Lower lobe of right lung (tissue), 2 donors: ENCODE measurements at places on chromosomes 11 and 22.

GRCh38 chr11:101955701-101956100 lies 39.4 kb upstream of the ANGPTL5 start:
- no peaks in the 10 kb centered on the region for H3K36me3 ChIP-seq
- no peak for DNase-seq
- no peak overlapping the region for H3K4me3 ChIP-seq
- H3K4me1 ChIP-seq, result no peaks in the 10 kb centered on the region
- H3K27me3 ChIP-seq, result no peaks in the 10 kb centered on the region

GRCh38 chr11:72373163-72373562 lies 61.2 kb downstream of the CLPB start:
- no peaks in the 10 kb centered on the region for H3K27me3 ChIP-seq
- H3K4me3 ChIP-seq, result no peak overlapping the region
- H3K36me3 ChIP-seq, result no peaks in the 10 kb centered on the region
- H3K27ac ChIP-seq, result no peak overlapping the region
- DNase-seq, result peak; percentile 75
- H3K4me1 ChIP-seq, result peaks cover 11% of the 10 kb centered on the region

GRCh38 chr22:36391638-36392037 lies 3.9 kb upstream of the MYH9 start:
- DNase-seq, result no peak
- H3K4me3 ChIP-seq, result no peak overlapping the region
- H3K27ac ChIP-seq, result no peak overlapping the region

- no peak overlapping the region for H3K27ac ChIP-seq
- H3K36me3 ChIP-seq, result no peaks in the 10 kb centered on the region
- H3K4me1 ChIP-seq, result no peaks in the 10 kb centered on the region
- no peak for DNase-seq
- H3K27me3 ChIP-seq, result no peaks in the 10 kb centered on the region
These were observed 31.2 kb upstream of the SMIM35 start for GRCh38 chr11:118117790-118118601.

- no peak for DNase-seq
- H3K4me1 ChIP-seq, result no peaks in the 10 kb centered on the region
- no peak overlapping the region for H3K4me3 ChIP-seq
- H3K36me3 ChIP-seq, result no peaks in the 10 kb centered on the region
- H3K27me3 ChIP-seq, result no peaks in the 10 kb centered on the region
- no peak overlapping the region for H3K27ac ChIP-seq
These were observed 230.7 kb downstream of the FAT3 start for GRCh38 chr11:92455210-92455790.

DNA sequence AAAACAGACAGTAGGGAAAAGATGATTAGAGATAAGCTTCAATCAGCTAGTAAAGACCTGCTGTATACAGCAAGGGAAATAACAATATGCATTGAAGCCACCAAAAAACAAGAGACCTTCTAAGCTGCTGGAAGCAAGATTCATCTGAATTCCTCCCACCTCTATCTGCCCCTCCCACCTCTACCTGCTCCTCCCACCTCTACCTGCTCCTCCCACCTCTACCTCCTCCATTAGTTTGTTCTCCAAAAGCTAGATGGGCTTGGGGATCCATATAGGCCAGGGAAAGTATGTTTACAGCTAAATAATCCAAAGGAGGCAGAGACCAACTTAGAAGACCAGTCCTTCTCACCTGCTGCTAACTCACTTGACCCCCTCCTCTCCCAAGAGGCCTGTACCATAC lies 33.2 kb downstream of the PAK1 start:
- no peaks in the 10 kb centered on the region for H3K27me3 ChIP-seq
- DNase-seq, result no peak
- H3K36me3 ChIP-seq, result no peaks in the 10 kb centered on the region

GRCh38 chr22:44758344-44758973 lies 6.1 kb downstream of the ARHGAP8 start:
- H3K36me3 ChIP-seq, result no peaks in the 10 kb centered on the region
- no peak for DNase-seq
- H3K4me3 ChIP-seq, result no peak overlapping the region
- H3K4me1 ChIP-seq, result peaks cover 13% of the 10 kb centered on the region
- H3K27me3 ChIP-seq, result peaks cover 15% of the 10 kb centered on the region

DNA sequence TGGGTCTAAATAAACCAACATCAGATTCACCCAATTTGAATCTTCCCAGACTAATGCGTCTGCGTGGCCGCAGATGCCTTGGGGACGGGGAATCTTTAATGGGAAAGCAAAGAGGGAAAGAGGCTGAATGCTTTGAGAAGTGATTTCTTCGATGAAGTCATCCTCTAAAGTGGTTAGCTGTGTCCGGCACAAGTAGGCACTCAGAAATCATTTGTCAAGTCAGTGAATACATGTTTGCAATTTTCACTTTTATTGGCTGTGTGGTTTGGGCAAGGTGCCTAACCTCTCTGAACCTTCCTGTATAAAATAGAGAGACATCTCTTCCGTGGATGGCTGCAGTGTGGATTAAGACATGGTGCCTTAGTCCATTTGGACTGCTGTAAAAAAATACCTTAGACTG lies 19.7 kb upstream of the IFT27 start:
- H3K36me3 ChIP-seq, result no peaks in the 10 kb centered on the region
- no peak overlapping the region for H3K4me3 ChIP-seq
- H3K27me3 ChIP-seq, result peaks cover 20% of the 10 kb centered on the region
- DNase-seq, result no peak
- no peak overlapping the region for H3K27ac ChIP-seq
- no peaks in the 10 kb centered on the region for H3K4me1 ChIP-seq

GRCh38 chr22:31488988-31489617 lies 539 bp downstream of the EIF4ENIF1 start:
- H3K27ac ChIP-seq, result peak overlapping the region; percentile 98
- peak; percentile 60 for DNase-seq
- peaks cover 42% of the 10 kb centered on the region for H3K36me3 ChIP-seq
- peak overlapping the region; percentile 82 for H3K4me3 ChIP-seq

GRCh38 chr22:50507421-50507990 lies at the start of gene LMF2:
Gene LMF2, minus strand, starts transcription at chr22:50507702. Its CDS starts 27 bp downstream, at chr22:50507675.
- no peaks in the 10 kb centered on the region for H3K27me3 ChIP-seq
- peaks cover 40% of the 10 kb centered on the region for H3K36me3 ChIP-seq
- H3K4me3 ChIP-seq, result peak within 1 kb of the TSS; percentile 87
- DNase-seq, result peak; percentile 94
- peaks cover 37% of the 10 kb centered on the region for H3K4me1 ChIP-seq

GRCh38 chr11:104526006-104526405 lies 362.1 kb upstream of the PDGFD start:
- no peak overlapping the region for H3K27ac ChIP-seq
- H3K4me3 ChIP-seq, result no peak overlapping the region
- H3K4me1 ChIP-seq, result no peaks in the 10 kb centered on the region
- DNase-seq, result no peak

DNA sequence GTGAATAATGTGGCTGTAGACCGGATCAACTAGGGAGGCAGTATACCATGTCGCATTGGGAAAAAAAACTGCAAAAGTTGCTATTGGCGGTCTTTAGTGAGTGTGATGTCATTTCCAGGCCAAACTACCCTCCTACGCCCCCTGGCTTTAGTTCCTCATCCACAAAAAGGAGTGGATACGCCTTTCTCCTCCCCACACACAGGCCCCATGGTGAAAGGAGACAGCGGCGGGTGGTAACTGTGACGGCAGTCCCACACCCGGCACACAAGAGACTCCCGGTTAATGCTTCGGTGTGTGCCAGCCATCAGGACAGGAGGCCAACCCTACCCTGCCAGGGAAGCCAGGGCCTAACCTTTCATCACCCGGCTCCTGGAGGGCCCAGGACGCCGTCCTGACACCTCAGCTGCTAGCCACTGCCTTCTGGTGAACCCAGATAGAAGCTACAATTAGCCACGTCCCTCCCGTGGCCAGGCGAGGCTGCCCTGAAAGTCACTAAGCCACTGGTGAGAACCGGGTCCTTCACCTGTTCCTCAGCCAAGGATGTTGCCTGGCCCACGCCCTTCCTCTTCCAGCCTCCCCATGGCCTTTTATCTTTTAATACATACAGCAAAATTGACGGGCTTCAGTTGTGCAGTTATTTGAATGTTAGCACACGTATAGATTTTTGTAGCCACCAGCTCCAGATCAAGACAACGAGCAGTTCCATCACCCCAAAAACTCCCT lies 10.8 kb downstream of the TP53I11 start:
- H3K27ac ChIP-seq, result no peak overlapping the region
- H3K4me1 ChIP-seq, result peaks cover 38% of the 10 kb centered on the region
- no peak for DNase-seq
- no peaks in the 10 kb centered on the region for H3K27me3 ChIP-seq

DNA sequence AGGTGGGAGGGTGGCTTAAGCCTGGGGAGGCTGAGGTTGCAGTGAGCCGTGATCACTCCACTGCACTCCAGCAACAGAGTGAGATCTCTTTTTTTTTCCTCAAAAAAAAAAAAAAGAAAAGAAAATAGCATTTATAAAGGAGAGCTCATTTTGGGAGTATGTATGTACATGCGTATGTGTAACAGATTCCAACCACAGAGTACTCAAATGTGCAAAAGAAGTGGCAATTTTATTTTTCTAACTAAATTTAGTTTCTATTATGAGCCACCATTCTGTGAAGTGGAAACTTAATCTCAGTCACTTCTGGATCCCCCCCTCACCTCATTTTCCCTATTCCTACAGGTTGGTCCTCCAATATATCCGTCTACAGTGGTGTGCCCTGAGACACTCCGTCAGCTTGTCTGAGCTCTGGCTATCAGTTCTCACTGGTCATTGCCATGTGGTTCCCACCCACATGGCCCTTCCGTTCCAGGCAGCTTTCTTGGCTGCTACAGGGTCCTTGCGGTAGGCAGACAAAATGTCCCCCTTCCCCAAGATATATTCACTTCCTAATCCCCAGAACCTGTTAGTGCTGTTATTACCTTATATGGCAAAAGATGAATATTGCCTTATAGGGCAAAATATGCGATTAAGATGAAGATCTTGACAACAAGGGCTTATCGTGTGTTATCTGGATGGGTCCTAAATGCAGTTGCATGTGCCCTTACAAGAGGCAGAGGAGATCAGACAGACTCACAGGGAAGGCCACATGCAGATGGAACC lies 35.8 kb upstream of the TSKU start:
- no peak overlapping the region for H3K27ac ChIP-seq
- no peak for DNase-seq
- peaks cover 18% of the 10 kb centered on the region for H3K4me1 ChIP-seq
- no peaks in the 10 kb centered on the region for H3K27me3 ChIP-seq
- H3K36me3 ChIP-seq, result no peaks in the 10 kb centered on the region
- no peak overlapping the region for H3K4me3 ChIP-seq

DNA sequence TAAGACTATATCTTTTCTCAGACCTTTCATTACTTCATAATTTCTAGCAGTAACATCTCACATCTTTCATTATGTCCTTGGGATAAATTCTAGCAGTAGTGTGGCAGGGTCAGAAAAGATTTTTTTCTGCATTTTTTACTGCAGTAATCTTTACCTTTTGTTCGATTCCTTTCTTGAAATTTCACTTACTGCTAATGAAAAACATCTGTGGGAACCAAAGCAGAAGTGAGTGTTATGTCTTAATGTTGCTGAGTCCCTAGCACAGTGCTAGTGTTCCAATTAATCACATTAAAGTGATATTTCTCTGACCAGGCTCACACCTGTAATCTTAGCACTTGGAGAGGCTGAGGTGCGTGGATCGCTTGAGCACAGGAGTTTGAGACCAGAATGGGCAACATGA lies 123.6 kb downstream of the EHF start:
- no peak for DNase-seq
- no peak overlapping the region for H3K27ac ChIP-seq
- no peaks in the 10 kb centered on the region for H3K4me1 ChIP-seq
- no peaks in the 10 kb centered on the region for H3K36me3 ChIP-seq

DNA sequence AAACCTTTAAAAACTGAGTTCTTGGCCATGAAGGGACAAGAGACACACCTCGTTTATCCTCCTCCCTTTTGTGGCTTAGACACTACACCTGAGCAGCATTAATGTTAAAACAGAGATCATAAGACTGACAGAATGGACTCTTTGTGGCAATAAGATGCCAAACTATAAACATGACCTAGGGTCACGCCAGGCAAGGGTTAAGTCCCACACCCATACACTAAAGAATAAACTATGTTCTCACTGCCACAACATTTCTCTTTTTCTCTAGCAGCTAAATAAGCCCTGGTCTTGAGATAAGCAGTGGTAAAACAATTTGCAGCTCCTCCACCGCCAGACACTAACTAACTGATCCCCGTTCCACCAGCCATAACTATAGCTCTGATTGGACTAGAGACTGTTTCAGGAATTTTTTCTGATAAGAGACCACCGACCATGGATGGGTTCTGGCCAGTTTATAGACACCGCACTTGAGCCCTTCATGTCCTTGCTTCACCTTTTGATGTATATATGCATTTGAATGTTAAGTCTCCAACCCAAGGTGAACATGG lies 4.9 kb upstream of the SLCO2B1 start:
- H3K4me1 ChIP-seq, result peaks cover 67% of the 10 kb centered on the region
- H3K27me3 ChIP-seq, result no peaks in the 10 kb centered on the region
- no peak for DNase-seq
- no peak overlapping the region for H3K4me3 ChIP-seq
- H3K27ac ChIP-seq, result no peak overlapping the region

DNA sequence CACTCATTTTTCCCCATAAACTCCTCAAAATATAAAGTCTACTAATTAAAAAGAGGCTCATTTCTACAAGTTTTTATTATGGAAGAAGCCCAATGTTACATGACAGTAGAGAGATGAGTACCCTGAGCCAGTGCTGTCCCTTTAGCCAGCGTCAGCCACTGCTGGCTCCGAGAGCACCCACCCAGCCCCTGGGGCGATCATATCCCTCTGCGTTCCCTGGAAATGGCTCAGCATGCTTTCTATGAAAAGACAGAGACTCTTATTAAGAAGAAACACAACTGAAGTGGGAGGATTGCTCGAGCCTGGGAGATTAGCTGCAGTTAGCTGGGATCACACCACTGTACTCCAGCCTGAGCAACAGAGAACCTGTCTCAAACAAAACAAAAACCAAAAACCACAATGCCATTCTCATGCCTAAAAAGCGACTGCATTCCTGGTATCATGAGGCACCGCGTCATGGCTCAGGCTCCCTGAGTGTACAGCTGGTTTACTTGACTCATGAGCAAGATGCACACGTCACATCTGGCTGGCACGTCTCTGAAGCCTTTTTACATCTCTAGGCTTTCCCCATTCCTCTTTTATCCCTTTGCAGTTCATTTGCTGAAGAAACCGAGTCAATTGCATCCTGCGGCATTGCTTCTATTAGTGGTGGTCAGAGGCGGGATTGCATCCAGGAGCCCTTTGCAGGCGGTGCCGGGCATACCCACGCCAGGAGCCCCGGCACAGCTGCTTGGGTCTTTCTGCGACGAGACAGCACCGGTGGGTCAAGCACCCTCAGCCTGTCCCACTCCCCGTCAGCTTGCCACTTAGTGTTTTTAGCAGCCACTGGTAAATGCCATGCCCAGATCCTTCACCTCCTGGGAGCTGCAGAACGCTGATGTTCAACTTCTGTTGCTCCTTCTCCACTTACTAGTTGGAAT lies 119.9 kb downstream of the CTTN start:
- DNase-seq, result no peak
- H3K4me3 ChIP-seq, result no peak overlapping the region
- H3K27me3 ChIP-seq, result peaks cover 7% of the 10 kb centered on the region
- H3K36me3 ChIP-seq, result no peaks in the 10 kb centered on the region
- peaks cover 5% of the 10 kb centered on the region for H3K4me1 ChIP-seq

DNA sequence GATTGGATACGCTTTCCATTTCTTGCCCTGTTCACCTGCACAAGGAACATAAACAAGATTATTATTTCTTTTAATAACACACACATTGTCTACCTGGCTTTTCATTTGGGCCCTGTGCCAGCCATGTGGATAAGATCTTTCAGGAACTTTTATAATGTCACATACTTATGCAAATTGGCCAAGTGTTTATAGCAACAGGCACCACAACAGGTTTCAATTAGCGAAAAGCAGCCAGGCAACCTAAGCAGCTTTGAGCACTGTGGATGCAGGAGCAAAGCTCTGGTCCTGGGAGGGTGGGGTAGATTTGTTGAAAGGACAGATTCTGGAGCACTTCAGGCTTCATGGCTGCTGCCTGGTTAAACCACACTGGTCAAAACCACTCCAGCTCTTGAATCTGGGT lies 217.4 kb downstream of the BARX2 start:
- no peaks in the 10 kb centered on the region for H3K4me1 ChIP-seq
- no peaks in the 10 kb centered on the region for H3K27me3 ChIP-seq
- no peak for DNase-seq
